ENCODE measurements at places on chromosomes 12 and 14. TPM values are rescaled to one million over a fixed set of nuclear protein-coding genes. Genes with fewer than 3 reads are reported as not detected.

The PRB2 gene
- total RNA-seq: not detected

The DUSP6 gene
- 26.2 TPM for total RNA-seq

- DNase-seq: no peak
These were observed 3.6 kb downstream of the KRT83 start for GRCh38 chr12:52317468-52318052.

DNA sequence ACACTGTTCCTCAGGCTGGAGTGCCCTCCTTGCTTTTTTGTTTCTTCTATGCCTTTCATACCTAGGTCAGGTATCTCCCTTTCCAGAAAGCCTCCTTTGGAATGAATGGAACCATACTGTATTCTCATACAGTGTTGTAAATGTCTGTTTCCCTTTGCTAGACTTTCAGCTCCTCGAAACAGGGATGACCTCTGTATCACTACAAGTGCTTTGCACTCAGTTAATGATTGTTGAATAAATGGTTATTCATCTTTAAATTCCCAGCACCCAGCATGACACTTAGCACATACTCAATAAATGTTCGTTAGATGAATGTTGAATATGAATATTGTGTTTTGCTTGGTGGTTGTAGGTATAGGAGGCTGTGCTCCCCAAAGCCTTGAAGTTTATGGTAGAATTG is 5.9 kb upstream of the TULP3 start:
- DNase-seq: no peak

- no peak for DNase-seq
These were observed 98.9 kb downstream of the GPHN start for GRCh38 chr14:66606826-66607225.

All from heart right ventricle (tissue), 16 donors.